Right ventricle myocardium superior (tissue), 1 donor: ENCODE measurements at places on chromosomes 6 and 20.

DNA sequence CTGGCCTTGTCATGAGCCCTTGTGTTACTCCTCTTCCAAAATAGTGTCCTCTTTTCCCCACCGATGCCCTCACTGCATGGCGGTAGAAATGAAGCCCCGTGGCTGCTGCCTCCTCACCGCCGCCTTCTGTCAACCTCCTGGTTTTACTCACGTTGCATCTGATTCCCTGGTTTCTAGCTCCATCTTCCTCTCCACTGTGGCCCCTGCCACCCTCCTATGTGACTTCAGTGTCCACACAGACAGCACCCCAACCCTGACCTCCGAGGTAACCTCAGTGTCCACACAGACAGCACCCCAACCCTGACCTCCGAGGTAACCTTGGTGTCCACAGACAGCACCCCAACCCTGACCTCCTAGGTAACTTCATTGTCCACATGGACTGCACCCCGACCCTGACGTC is 122.8 kb upstream of the THBS2 start:
- no peak for DNase-seq

GRCh38 chr6:73942592-73943186 is 246.7 kb downstream of the CD109 start:
- no peak for DNase-seq

GRCh38 chr20:17614812-17615644 is 45.2 kb downstream of the DSTN start:
- no peak for DNase-seq

- DNase-seq: no peak
Observed at GRCh38 chr6:24859608-24860200, 61.0 kb upstream of the ARMH2 start.

GRCh38 chr20:32204205-32205109 is 3.1 kb downstream of the PLAGL2 start:
- no peak for DNase-seq

GRCh38 chr6:149567194-149567586 is 1.0 kb downstream of the GINM1 start:
- no peak for DNase-seq

DNA sequence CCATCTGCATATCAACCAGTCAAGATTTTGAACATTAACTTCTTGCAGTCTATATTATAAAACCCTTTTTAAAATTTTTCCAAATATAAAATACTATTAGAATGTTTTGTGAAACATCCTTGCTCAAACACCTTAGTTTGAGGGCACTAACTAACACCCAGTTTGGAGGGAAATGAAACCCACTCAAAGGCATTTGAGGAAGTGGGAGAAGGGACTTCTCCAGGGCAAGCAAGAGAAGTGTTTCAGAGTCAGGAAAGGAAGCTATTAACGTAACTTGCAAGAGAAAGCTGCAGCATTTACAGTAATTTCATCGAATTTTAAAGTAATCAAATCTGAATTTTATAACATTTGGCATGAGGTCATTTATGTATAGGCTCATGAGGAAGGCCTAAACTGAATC is 21.3 kb downstream of the MTFR2 start:
- DNase-seq: no peak

GRCh38 chr6:19035461-19036195 is 648.5 kb downstream of the RNF144B start:
- no peak for DNase-seq
